Stimulated activated CD4-positive, alpha-beta T cell treated with anti-CD3 and anti-CD28 coated beads, Interleukin-12 subunit alpha, Interleukin-12 subunit beta, amount 100 ng/mL, for 24 hours (primary cell): ENCODE measurements at places on chromosomes 1 and 21.

DNA sequence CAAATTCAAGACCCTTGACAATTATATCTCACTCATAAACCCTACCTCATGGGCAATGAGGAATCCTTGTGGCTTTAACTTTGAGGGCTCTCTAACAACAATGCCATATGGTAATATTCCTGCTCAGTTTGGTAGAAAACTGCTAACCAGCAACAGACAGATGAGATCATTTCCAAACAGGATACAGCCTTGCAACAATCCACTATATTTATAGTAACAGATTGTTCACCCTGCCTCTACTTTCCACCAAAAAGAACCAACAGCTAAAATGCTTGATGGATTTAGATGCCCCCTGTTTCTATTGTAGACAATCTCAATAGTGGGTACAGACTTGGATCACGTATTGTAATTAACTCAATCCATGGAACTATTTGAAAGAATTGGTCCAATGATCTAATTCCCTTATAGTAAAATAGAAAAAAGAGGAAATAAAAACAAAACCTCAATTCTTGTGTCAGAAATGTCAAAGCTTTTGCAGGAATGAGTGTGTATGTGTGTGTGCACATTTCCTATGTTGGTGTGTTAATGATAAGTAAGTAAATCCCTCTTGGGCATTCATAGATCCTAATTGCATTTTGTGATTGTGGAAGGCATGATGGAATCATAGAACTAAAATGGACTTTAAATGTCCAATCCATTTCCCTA, 100.0 kb upstream of the EDEM3 start:
- DNase-seq, result no peak

DNA sequence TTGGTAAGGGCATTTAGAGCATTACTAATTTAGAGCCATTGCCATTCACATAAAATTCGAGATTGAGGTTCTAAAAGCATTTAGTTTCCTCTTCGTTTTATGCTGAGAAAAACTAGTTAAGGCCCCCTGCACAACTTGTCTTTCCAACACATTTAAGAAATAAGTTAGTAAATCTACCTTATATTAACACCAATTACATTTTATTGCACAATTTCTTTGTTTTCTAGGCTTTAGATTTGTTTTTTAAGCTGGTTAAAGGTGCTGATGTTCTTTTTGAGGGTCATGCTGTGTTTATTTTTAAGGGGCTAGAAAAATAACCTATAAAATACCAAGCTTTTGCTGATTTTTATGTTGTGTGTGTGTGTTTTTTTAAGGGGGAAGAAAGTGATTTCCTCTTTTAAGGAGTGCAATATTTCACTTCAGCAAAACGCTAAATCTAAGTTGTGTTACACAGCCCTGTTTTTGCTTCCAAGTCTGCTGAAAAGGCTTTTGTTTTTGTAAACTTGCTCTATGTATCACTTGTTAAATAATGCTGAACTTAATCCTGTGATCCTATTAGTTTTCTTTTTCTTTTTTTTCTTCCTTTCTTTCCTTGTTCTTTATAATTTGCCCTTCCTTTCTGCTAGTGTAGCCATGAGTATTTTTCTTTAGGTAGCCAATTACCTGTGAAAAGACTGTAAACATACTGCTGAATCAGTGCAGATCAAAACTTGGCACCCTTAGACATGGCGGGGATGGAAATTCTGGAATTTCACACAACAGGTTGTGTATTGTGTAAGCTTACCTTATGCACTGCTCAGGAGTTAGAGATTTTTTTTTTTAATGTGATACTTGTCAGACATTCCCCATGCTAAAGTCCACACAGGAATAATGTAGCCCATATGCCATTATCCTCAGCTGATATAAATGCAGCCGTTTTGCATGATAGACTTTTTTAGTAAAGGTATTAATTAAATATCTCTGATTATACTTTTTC, 1.5 kb downstream of the CEPT1 start:
- no peak for DNase-seq

GRCh38 chr1:6260961-6261614, at the start of gene GPR153:
Gene GPR153, minus strand, starts transcription at chr1:6261098. Its CDS starts 6,193 bp downstream, at chr1:6254905.
- DNase-seq, result peak; percentile 44

- no peak for DNase-seq
Measured at GRCh38 chr1:43853161-43853921, 80.3 kb upstream of the ARTN start.

DNA sequence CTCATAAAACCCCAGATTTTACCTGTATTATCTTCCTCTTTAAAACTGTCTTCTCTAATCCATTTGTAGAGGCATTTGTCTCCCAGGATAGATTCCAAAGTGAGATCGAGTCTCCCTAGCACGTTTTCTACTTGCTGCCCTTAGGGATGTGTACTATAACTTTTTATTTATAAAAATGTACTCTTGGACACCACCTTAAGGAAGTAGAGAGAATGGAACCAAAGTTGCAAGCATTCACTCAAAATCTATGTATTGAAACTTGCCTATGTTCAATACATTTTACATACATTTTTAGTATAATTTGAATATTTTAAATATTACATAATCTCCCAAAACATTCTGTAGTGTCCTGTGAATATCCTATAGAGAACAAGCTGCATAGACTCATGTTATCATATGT, 842 bp upstream of the SPRR2A start:
- no peak for DNase-seq

DNA sequence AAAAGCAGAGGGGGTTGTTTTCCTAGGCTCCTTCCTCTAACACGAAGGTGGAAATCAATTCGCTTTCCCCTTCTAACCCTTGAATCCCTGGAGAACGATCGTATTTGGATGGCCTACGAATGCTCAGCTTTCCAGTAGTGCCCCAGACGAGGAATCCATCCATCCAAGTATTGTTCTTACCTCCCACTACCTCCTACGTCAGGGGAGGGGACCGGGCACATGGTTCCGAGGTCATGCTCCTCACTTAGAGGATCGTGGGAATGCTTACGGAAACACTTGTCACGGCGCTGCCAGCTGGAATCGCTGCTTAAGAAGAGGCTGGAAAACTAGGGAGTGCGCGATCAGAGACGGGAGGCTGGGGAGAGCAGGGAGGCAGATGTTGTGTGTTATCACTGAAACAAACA, 47.4 kb downstream of the CAPZB start:
- no peak for DNase-seq

DNA sequence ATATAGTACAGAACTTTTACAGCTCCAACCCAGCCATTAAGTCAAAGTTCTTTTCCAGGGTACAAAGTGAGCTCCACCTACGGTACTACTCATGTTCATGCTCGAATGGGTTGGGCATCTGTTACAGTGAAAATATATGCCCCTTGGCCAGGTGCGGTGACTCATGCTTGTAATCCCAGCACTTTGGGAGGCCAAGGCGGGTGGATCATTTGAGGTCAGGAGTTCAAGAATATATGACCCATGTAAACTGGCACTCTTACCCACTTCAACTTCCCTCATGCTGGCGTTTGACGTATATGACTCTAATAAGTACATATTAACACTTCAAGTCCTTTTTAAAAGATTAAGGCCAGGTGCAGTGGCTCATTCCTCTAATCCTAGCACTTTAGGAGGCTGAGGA, 71.3 kb upstream of the PKN2 start:
- DNase-seq, result no peak

DNA sequence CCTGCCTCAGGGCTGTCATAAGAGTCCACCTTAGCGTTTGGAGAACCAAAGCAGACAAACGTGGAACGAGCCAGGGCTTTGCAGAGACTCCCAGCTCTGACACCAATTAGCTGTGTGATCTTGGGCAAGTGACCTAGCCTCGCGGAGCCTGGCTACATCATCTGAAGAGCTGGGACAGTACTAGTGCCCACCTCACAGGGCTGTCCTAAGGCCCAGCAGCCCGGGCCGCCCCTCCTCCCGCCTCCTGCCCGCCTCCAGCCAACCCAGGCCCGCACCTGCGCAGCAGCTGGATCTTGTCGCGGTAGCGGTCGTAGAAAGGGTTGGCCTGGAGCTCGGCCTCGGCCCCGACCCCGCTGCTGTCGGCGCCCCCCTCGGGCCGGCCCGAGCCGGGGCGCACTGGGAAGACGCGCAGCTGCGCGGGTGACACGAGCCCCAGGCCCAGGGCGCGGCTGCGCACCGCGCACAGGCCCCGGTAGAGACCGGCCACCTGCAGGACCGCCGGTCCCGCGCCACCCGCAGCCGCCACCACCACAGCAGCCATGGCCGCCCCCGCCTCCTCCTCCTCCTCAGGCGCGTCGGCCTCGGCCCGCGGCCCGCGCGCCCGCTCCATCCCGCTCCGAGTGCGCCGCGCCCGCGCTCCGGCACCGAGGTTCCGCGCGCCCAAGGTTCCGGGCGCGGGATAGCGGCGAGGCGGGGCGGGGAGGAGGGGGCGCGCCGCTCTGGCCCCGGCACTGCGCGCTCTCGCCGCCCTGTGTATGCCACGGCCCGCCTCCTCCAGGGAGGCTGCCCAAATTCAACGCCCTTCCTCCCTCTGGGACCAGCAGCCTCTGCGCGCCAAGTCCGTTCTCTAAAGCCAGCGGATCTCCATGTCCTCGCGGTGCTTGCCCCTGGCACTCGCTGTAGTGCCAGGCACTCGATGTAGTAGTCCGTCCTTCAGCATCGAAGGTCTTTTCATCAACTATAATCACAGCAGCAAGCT, at the start of gene ATPAF1:
TSS of gene ATPAF1 (minus strand) at position 583 of the 979 bp plus-strand sequence. CDS start at position 541, 42 bp downstream.
- peak; percentile 41 for DNase-seq

DNA sequence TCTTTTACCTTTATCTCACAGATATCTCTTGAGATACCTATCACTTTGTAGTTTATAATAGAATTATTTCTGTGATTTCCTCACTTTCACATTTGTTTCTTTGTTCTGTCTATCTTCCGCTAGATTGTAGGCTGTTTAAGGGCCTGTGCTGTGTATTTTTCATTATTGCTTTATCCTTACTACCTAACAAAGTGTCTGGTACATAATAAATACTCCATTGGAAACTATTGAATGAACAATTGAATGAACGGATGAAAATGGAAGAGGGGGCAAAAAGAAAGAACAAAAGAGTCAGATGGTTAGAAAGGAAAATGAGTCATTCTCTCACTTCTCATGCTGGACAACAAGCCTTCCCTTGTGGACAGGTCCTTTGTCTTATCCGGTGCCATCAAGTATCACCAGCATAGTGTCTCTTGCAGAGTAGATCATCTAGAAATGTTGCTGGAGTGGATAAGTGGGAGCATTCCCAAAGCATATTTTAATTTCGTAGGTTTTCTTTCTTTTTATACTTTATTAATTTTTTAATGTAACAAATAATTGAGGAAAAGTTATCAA, 159.8 kb downstream of the NEK7 start:
- no peak for DNase-seq

DNA sequence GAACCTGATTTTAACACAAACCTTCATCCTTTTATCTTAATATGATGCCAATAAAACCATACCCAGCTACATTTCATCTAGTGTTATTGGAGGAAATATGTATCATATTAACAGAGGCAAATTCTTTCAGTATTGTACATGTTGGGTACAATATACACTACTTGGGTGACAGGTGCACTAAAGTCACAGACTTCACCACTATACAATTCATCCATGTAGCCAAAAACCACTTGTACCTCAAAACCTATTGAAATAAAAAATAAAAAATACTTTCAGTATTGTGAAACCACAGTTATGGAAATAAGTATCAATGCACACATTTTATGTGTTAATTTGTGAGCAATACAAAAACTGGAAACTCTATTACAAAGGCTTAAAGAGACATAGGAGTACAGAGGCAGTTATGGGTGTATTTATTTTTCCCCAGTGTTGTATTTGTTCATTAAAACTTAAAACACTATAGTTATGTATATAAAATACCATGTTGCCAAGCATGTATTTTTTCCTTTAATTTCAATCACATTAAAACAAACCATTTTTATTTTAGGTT, 25.1 kb upstream of the GPR88 start:
- DNase-seq, result no peak

GRCh38 chr1:5891736-5892135, 100.5 kb downstream of the NPHP4 start:
- DNase-seq, result no peak

- DNase-seq, result no peak
Measured at GRCh38 chr1:83109692-83110091, 889.2 kb downstream of the TTLL7 start.

DNA sequence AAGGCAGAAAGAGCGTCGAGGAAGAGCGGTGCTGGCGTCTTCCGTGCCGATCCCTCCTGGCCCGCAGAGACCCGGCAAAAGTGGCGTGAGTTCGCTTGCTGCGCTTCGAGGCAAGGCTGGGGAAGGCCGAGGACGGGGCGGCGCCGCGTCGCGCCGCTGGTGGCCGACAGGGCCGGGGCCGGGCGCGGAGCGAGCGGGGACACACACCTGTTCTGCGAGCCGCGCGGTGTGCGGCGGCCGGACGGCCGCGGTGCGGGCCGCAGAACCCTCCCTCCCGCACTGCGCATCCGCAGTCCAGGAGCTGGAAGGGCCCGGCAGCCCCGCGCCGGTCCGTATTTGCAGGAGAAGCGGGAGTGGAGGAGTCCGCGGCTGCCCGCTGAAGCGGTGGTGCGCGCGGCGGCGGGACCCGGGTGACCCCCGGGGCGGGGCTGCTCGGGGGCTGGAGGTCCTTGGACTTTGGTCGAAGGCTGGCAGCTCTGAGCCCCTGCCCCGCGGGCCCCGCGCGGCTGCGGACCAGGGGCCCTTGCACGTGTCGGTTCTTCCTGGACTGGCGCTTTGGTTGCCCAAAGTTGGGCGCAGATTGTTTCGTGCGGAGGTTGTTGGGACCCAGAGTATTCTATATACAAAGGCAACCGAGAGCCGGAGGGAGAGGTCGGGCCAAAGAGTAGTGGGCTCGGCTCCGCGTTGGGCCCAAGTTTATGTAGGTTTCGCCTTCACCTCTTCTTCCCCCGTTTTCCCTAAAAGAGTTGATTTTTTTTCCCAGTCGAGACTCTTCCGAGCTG, 2.6 kb downstream of the RNF220 start:
- DNase-seq, result no peak

- DNase-seq, result no peak
Measured at GRCh38 chr1:244876228-244876910, 12.0 kb upstream of the HNRNPU start.

- no peak for DNase-seq
Measured at GRCh38 chr1:36771660-36772284, 262.5 kb downstream of the GRIK3 start.

DNA sequence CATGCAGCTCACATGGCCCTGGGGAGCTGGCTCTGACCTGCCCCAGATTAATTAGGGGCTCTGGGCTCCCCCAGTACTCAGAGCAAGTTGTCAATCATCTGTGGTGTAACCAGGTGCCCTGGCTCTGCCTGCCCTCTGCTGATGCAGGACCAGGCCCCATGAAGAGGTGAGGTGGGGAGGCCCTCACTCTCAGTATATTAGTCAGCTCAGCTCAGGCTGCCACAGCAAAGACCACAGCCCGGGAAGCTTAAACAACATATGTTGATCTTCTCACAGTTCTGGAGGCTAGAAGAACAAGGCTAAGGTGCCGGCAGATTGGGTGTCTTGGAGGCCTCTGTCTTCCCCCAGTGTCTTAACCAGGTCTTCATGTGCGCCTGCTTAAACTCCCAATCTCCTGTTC, 66.5 kb downstream of the FCRL5 start:
- no peak for DNase-seq

GRCh38 chr1:224245188-224245587, 62.1 kb downstream of the DEGS1 start:
- DNase-seq, result no peak

DNA sequence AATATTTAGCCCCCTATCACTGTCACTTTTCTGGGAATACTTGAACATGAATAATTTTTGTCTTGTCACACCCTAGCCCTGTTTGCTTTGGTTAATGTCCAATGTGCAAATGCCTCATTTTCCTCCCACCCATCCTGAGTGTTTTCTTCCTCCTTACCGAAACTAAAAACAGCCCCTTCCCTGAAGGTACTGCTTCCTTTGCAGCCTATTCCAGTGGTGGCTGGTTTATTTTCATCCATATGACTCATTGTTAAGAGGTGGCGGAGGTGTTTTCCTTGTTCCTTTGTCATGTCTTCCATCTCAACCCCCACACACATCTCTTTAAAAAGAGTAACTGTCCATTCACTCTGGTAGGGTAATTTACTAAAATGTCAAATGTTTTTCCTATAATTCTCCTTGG, 40.4 kb downstream of the CD55 start:
- DNase-seq, result no peak
